ENCODE measurements at places on chromosomes 3 and 15.

DNA sequence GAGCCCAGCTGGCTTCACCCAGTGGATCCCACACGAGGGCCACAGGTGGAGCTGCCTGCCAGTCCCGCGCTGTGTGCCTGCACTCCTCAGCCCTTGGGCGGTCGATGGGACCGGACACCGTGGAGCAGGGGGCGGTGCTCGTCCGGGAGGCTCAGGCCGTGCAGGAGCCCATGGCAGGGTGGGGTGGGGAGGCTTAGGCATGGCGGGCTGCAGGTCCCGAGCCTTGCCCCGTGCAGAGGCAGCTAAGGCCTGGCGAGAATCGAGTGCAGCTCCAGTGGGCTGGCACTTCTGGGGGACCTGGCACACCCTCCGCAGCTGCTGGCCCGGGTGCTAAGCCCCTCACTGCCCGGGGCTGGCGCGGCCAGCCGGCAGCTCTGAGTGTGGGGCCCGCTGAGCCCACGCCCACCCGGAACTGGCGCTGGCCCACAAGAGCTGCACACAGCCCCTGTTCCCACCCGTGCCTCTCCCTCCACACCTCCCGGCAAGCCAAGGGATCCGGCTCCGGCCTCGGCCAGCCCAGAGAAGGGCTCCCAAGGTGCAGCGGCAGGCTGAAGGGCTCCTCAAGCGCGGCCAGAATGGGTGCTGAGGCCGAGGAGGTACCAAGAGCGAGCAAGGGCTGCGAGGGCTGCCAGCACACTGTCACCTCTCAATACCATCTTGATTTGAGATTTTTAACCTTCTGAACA lies 121.4 kb downstream of the EPHB1 start:
- DNase-seq = no peak

- DNase-seq = no peak
Measured at GRCh38 chr3:53668872-53669271, 174.5 kb downstream of the CACNA1D start.

GRCh38 chr15:57184502-57184901 lies 191.8 kb upstream of the CGNL1 start:
- DNase-seq = no peak

- DNase-seq = no peak
Measured at GRCh38 chr3:61381745-61382392, 130.6 kb upstream of the FHIT start.

DNA sequence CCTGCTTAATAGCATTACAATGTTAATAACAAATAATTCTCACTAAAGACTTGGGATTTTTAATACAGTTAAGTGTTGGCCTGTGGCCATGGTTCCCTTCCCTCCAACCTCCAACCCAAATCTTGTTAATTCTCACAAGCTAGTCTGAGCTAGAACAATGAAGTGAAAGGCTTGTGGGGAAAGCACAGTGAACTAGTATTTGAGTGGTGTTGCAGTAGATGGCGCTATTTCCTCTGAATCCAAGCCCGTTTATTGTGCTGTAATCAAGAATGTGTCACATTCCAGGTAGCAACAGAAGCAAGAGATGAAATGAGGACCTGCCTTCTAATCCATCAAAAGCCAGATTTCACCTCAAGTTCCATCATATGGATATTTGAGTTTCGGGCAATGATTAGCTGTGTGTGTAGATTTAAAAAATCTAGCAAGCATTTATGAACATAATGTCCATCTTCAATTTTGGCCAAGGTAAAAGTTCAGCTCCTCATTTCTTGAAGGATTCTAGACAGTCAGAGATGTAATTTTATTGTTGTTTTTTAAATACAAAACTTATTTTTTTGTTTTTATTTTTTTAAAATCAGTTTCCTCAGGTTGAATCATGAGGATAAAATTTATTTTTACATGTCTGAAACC lies 160.7 kb downstream of the SQOR start:
- no peak for DNase-seq
